Bone marrow (tissue), 2 donors: ENCODE measurements at places on chromosomes 11 and 22.

DNA sequence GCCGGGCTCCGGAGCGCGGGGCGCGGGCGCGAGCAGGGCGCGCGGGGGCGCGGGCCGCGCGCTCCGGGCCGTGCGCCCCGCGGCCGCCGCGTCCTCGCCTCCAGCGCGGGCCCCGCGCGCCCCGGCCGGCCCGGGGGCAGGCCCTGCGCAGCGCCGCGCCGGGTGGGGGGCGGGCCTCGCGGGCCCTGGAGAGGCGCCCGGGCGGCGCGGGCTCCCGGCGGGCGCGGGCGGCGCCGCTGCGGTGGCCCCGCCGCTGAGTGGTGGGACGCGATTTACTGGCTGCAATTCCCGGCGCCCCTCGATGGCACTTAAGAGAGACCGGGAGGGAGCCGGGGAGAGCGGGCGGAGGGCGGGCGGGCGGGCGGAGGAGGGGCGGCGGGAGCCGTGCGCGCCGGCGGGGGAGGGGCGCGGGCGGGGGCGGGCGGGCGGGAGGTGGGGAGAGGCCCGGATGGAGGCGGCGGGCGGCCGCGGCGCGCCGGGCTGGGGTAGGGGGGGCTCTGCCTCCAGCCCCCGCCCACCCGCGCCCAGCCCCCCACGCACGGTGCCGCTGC, 73.2 kb upstream of the TCF20 start:
- no peak for DNase-seq

- no peak for DNase-seq
Measured at GRCh38 chr11:70844387-70844786, 408.0 kb downstream of the SHANK2 start.

DNA sequence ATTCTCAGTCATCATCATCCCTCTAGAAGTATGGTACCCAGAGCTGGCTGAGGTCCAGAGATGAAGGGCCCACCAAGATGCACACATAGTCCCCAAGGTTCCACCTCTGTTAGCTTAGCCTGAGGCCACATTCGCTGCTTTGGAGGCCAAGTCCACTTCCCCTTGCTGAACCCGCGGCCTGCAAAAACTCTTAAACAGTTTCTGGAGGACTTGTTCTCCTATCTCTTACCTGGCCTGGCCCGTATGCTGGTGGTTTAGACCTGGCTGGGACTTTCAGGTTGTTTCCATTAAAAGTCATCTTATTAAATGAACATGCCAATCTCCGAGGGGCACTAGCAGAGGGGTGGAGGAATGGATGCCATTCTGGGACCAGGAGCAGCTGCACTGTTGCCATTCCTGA, 64.6 kb downstream of the KCNC1 start:
- DNase-seq = no peak

GRCh38 chr22:25368271-25368670, 148.8 kb downstream of the CRYBB2 start:
- DNase-seq = no peak

DNA sequence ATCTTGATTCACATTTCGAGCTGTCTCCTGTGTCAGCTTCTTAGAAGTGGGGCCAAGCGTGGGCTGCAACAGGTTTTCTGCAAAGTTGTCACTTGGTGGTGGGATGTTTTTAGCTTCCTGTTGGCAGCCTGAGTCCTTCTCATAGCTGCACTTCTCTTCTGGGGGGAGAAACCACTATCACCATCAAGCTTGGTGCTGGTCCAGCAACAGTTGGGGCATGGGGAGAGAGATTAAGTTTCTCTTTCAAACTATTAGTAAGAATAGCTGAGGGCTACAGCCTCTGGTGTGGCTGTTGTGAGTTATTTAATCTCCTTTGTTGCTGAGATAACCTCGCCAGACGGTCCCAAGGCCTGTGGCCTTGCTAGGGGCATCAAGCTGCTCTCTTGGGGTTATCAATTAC, 123.3 kb upstream of the CRYBB3 start:
- no peak for DNase-seq

GRCh38 chr22:27493796-27494195, 307.8 kb downstream of the MN1 start:
- DNase-seq = no peak

- no peak for DNase-seq
Measured at GRCh38 chr11:45982656-45983470, 60.4 kb downstream of the LARGE2 start.

- no peak for DNase-seq
Measured at GRCh38 chr11:134049303-134049702, 19.6 kb upstream of the JAM3 start.

GRCh38 chr11:58006940-58007339, 16.7 kb upstream of the OR9Q1 start:
- no peak for DNase-seq

DNA sequence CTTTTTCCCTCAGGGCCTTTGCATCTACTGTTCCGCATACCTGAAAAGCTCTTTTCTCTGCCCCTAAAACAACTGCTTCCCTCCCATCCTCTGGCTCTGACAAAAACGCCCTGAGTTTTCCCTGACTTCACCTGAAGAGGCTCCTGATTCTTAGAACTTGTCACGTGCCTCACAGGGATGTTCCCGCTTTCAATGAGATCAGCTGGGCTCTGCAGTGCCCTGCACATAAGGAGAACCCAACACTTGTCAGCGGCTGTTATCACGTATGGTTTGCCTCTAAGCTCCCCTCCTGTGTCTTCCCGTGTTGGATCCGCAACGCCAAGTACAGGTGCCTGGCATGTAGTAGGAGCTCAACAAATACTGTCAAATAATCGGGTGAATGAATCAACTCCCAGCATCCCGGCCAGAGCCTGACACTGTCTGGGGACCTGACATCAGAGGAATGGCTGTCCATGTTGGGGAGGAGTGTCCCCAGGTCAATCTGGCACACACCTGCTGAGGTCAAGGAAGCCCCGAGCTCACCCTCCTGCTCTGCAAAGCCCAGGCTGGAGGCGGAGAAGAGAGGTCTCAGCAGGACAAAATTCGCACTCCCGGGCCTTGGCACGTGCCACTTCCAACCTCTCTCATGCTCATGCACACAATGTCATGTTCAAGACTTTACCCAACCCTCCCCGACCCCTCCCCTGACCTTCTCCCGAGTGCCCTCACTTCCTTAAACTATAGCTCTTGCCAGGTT, 4.2 kb upstream of the GRK2 start:
- DNase-seq = no peak

- no peak for DNase-seq
Measured at GRCh38 chr11:120160436-120160835, 22.5 kb upstream of the TRIM29 start.

- DNase-seq = no peak
Measured at GRCh38 chr11:88404391-88404790, 66.9 kb upstream of the CTSC start.
